ENCODE measurements at places on chromosomes 6 and 20.

GRCh38 chr6:56356426-56356825, 109.0 kb upstream of the COL21A1 start:
- no peak for DNase-seq

DNA sequence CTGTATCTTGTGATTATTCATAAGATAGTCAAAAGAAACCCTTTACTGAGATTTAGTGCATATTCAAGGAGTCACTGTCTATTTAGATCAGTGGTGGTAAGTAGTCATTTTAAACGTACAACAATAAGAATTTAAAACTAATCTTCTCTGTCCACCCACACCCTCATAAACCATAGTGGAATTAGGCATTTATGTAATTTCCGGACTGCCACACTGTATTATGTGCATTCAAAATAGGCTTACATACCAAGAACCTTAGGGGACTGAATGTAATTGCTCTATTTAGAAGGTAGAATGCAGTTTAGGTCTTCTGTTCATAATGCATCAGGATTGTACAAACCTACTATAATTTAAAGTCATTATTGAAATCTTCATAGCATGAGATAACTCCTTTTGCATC, 685.4 kb downstream of the TENT5A start:
- no peak for DNase-seq

DNA sequence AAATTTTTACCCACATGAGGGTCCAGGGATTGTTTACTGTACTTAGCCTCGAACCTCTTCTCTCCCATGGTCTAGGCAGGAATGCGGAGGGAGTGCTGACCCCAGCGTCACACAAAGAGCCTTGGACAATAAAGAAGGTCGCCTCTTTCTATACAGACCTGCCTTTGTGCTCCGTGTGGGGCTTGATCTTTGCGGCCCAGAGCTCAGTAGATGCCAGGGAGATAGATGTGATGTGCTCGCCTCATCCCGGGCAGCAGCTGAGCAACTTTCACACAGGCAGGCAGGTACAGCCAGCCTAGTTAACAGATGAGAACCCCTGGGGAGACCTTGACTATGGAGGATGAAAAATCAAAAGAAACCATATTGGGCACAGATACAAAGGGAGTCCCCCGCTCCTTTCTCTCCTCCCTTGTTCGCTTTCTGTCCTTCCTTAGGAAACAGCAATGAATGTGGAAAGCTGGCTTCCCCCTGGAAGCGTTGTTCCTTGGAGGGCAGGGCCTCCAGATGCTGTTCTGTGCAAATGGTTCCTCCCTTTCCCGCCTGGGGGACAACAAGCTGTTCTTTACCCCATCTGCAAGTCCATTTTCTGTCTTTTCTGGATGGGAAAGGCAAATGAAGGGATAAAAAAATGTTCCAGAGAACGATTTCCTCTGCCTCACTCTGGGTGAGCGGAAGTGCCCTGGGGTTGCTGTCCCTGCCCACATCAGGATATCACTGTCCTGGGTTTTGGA, 128.3 kb downstream of the OLIG3 start:
- no peak for DNase-seq

GRCh38 chr20:53371216-53371615, 222.4 kb downstream of the ZNF217 start:
- no peak for DNase-seq

- peak; percentile 97 for DNase-seq
Measured at GRCh38 chr20:33477386-33478234, 12.3 kb upstream of the CBFA2T2 start.

DNA sequence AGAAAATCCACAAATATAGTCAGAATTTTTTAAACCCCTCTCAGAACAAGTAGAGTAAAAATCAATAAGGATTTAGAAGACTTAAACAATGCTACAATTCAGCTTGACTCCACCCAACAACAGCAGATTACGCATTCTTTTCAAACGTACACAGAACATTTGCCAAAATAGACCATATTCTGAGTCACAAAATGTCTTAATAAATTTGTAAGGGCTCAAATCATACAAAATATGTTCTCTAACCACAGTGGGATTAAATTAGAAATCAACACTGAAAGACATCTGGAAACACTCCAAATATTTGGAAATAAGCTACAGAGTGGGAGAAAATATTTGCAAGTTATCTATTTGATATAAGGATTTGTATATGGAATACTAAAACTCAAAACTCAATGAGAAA, 164.2 kb upstream of the AKAP12 start:
- DNase-seq = no peak

DNA sequence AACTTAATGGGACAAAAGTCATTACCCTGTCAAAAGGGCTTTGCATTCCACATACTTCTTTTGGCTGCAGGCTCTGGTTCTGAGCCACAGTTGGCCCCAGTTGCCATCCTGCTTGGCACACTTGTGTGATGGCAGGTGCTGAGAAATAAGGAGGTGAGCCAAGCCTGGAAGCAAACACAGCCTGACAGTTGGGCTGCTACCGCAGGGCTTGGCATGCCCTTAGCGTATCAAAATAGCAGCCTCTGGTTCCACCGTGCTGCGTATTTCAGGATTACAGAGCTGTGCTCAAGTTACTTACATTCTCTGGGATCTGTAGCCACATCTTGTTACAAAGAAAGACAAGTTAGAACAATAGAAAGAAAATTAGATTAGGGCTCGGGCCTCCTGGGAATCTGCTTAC, 11.1 kb downstream of the MTHFD1L start:
- DNase-seq = peak; percentile 44

GRCh38 chr20:14583413-14583812, 246.0 kb upstream of the FLRT3 start:
- no peak for DNase-seq

DNA sequence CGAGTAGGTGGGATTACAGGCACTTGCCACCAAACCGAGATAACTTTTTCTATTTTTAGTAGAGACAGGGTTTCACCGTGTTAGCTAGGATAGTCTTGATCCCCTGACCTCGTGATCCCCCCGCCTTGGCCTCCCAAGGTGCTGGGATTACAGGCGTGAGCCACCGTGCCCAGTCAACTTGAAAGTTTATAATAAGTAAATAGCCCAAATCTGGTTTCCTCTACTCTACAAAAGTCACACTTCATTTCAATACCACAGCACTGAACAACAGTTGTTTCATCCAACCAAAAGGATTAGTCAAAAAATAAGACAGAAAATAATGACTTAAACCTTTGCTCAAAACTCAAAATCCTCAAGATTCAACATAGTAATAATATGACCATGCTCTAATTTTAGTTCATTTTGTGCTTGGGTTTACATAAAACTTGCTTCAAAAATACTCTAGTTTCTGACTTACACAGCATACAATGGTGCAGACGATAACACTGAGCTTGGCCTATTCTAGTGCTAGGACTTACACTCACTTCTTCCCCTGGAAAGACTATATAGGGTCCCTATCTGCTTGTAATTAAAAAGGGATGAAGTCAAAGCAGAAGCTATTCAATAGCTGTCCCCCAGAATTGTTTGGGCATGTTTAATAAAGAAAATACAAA, 56.7 kb downstream of the NT5E start:
- DNase-seq = no peak

- peak; percentile 61 for DNase-seq
Measured at GRCh38 chr6:125974214-125974866, 12.0 kb upstream of the TRMT11 start.

DNA sequence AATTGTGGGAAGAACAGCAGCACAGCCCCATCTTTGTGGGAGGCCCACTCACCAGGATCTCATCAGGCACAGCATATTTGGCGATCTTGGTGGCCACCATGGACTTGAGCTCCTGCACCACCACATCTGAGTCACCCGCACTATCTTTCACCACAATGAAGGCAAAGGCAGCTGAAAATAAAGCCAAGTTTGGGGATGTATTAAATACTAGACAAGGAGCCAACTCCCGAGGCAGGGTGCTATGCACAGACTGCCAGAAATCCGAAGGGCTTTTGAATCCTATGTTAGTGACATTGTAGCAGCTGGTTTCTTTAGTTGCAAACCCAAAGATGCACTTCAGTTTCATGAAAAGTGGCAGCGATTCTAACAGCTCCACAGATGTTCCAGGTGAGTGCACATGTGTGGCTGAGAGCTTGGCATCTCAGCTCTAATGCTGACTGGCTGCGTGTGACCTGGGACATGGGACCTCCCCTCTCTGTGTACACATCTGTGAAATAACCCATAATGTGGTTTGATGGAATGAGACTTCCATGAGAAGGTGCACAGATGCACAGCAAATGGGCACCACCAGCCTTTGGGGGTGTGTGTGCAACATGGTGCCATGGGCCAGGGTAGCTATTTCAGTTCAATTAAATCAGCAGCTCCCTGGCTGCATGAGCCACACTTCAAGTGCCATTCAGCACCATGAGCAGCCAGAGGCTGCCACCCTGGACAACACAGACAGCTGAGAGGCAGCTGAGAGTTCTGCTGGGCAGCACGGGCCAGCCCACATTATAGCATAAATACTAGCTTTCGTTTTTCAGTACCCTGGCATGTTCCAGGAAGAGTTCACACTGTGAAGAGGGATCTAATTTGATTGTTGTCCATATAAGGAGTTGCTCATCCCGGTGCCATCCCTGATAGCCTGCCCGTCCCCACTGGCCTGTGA, 16.9 kb upstream of the APMAP start:
- no peak for DNase-seq

- no peak for DNase-seq
Measured at GRCh38 chr20:10655720-10656669, 17.8 kb downstream of the JAG1 start.

DNA sequence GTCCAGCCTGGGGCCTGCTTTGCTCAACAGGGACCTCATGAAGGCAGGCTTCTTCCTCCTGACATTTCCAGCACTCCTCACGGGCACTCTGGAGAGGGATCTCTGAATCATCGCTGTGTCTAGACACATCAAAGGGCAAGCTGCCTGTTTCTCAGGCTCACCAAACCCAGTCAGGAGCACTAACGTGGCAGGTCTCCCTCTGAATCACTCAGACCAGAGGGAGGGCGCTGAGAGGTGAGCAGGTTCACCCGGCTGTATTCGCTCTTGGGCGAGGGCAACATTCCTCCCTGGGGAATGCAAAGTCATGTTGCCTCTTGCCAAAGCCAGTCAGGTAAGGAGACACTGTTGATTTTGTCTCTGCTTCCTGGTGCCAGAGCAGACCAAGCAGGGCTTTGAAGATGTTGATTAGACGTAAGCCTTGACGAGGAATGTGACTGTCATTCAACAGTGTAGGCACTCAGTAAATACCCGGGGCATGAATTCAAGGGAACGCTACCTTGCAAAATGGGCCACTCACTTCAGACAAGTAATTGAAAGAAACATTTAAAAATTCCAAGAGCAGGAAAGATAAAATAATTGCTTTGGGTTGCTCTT, 50.1 kb downstream of the CYP24A1 start:
- no peak for DNase-seq

DNA sequence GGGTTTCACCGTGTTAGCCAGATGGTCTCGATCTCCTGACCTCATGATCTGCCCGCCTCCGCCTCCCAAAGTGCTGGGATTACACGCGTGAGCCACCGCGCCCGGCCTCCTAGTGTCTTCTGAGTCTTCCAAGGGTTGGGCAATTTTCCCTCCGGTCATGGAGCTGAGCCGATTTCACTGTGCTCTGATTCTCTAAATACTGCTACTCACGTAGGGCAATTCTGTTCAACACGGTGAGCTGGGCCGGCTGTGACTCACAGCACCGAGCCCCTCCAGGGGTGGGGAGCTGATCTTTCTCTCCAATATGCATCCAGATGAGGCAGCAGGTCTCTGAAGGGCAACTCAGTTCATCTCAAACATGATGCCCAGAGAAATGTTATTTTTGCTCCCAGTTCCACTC, 71.6 kb upstream of the CD93 start:
- no peak for DNase-seq

DNA sequence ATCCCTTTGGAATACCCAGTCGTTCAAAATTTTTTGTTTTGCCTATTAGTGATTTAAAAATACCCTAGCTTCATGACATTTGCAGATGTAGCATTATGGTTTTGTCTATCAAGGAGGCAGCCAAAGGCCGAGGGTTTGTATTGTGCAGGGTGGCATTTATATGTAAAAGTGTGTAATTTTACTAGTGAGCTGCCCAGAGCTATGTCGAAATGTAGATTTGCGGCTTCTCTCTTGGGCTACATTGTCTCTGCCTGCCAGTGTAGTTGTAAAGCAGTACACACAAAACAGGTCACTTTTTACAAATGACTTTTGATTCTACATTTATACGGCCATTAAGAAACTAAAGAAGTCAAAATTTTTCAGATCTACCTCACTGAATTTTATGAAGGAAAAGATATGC, 87.7 kb downstream of the TSHZ2 start:
- no peak for DNase-seq

DNA sequence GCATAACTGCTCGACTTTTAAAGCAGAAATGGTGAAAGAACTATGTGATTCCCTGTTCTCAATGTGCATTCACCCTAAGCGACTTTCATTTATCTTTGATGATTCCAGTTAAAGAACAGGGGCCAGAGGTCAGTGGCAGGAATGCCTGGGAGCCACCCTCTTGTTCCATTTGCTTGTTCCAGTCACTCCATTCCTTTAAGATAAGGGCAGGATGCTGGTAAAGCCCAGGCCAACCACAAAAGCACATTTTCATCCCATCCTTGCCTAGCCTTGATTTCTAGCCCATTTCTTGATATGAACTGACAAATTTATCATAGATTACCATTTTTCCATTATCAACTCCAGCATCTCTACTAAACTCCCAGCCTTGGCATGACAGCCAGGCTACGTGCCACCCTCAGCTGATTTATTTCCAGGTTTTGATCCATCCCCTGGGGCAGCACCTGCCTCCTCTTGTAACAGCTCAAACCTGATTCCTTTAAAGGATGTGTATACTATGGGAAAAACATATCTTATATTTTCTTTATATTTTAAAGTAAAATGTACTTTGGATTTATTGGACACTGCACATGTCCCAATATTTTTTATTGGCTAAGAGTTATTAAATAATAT, 19.2 kb downstream of the HMGN3 start:
- no peak for DNase-seq

- no peak for DNase-seq
Measured at GRCh38 chr6:136992113-136992512, 52.7 kb downstream of the IL20RA start.

DNA sequence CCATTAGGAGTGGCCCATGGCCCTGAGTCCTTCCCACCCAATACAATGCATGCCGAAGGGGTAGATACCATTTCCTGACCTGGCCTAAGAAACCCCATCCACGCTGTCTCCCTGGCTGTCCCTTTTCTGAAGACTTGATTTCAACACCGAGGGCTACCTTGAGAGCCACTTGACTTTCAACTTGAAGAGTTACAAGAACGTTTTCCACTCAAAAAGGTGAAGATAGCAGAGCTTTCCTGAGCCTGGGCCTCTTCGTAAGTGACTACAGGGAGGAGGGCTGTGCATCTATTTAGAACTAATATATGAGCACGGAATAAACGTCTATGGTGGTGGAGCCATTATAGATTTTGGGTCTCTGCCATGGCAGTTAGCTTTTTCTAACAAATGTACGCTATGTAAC, 14.4 kb upstream of the PPP1R14C start:
- DNase-seq = no peak

GRCh38 chr6:154277629-154278017, 79.0 kb downstream of the IPCEF1 start:
- no peak for DNase-seq

- peak; percentile 61 for DNase-seq
Measured at GRCh38 chr20:50980851-50981713, 22.5 kb downstream of the MOCS3 start.

All from NCI-H1105 (cell line).